ENCODE measurements at places on chromosomes 7 and 10.
A peak's percentile ranks its signal among the peaks of the same experiment; 100 is the strongest.

DNA sequence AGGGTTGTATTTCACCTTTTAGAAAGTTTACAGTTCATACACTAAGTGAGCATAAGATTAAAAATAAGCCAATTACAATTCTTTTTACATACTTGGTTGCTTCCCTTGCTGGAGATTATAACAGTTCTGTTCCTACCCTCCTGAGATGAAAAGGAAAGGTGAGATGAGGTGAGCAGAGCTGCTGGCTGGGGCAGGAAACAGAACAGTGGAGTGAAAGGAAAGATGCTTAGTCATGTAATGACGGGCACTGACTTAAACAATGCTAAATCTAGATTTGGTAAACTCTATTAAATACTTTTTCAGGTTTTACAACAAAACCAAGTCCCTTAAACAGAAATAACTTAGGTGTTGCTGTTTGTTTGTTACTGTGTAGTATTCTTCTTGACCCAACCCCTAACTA, 19.9 kb upstream of the ZEB1 start:
- DNase-seq: no peak

- DNase-seq: no peak
Observed at GRCh38 chr7:93238131-93238530, 6.0 kb downstream of the VPS50 start.

GRCh38 chr10:23157691-23158369, 34.3 kb upstream of the PTF1A start:
- no peak for DNase-seq

DNA sequence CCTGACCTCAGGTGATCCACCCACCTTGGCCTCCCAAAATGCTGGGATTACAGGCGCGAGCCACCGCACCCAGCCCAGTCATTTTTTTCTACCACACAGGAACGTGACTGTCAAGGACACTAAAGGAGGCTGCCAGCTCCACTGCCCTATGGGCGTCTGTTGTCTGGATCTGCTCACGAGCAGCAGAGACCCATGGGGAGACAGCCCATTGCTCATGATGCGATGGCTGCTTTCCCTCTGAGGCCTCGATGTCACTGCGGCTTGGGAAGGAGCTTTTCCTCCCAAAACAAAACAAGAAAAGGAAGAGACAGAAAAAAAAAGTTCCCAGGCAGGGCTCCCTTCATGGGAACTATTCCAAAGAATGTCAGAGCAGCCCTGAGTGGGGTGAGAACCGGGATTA, 70.5 kb downstream of the DENND2A start:
- no peak for DNase-seq

DNA sequence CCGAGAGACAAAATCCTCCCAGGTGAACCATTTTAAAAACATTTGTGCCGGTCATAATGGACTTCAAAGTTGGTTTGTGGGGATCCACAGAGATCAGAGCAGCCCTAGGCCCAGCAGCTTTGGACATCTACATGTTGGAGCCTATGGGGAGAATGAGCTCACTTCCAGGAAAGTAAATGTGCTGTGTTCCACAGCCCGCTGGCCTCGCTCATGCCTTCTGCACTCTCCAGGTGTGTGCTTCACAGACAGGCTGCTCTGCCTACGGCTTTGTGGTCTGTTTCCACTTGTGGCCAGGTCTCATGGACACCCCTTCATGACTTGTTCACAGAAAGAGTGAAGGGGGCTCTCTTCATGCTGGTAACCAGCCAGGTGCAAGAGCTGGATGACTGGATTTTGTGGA, 141.6 kb downstream of the ADARB2 start:
- peak; percentile 50 for DNase-seq

DNA sequence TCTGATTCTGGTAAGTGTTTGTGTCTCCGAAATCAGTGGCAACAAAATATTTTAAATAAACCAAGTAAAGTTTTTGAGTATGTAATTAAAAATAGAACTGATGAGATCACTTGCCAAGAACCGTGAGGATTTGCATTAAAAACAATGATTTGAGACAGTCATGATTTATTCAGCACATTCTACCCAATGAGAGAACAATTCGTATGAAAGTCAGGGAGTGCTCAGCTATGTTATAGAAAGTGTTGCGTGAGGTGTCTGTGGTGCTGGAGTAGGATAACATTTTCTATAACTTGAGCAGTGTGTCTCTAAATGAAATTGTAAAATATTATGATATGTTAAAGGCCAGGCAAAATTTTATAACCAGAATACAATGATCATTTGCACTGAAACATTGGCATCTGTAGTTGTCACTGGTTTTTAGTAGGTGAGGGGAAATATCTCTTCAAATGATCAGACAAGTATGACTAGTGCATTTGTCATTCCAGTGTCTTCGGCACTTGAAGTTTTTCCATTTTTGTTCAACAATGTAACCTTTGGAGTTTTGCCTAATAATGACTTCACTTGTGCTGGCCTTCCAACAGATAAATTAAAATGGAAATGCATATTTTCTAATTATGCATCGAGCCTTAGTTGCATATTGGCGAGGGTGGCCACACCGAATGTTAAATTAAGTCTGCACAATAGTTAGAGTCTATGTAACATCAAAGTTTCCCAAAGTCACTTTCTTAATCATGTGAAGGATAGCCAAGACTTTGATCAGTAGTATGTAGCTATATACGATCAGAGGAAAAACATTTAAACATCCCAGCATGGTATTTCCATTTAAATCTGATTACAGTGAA, 335.9 kb downstream of the GFRA1 start:
- DNase-seq: no peak

- DNase-seq: peak; percentile 79
Observed at GRCh38 chr10:17006631-17007417, 122.8 kb downstream of the CUBN start.

- DNase-seq: no peak
Observed at GRCh38 chr10:54691331-54691730, 109.7 kb downstream of the PCDH15 start.

Measured in islet precursor cell (in vitro differentiated cells).